Effector memory CD4-positive, alpha-beta T cell (primary cell): ENCODE measurements at places on chromosomes 13 and 19.

- DNase-seq, result no peak
- no peak overlapping the region for H3K27ac ChIP-seq
- no peaks in the 10 kb centered on the region for H3K27me3 ChIP-seq
- peaks cover 61% of the 10 kb centered on the region for H3K36me3 ChIP-seq
Observed at GRCh38 chr19:19354007-19354406, 33.4 kb downstream of the MAU2 start.

- no peaks in the 10 kb centered on the region for H3K36me3 ChIP-seq
- no peak overlapping the region for H3K27ac ChIP-seq
- no peaks in the 10 kb centered on the region for H3K27me3 ChIP-seq
- no peak for DNase-seq
Observed at GRCh38 chr13:30295116-30295515, 12.2 kb downstream of the KATNAL1 start.

DNA sequence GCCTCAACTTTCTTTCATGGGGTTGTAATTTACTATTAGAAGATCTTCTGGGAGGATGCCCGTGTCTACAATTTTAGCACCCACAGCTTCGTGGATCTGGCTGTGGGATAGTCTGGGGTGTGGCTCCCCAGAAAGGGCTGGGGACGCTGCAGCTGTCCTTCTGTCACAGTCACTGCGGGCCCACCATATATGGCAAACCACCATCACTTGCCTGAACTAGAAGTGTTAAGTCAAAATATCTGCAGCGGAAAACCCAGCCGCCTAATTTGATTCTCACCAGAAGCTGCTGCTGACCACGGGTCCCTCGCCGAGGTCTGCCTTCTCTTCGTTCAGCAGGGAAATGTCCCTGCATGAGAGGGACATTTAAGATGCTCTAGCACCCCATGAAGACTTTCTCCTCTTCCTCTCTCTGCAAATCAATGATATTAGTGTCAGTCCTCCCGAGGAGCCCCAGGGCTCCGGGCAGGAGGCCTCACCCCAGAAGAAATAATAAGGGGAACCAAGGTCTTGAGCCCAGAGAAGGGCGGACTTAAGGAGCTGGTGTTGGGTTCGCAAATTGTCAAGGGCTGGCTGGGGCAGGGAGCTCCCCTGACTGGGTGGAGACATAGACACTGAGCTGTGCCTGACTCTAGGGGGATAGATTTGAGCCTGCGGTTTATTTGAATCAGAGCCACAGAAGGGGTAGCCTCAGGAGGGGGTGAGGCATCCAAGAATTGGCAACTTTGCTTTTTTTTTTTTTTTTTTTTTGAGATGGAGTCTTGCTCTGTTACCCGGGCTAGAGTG is 3.0 kb upstream of the MATK start:
- peaks cover 8% of the 10 kb centered on the region for H3K4me1 ChIP-seq
- DNase-seq, result no peak
- no peaks in the 10 kb centered on the region for H3K27me3 ChIP-seq

DNA sequence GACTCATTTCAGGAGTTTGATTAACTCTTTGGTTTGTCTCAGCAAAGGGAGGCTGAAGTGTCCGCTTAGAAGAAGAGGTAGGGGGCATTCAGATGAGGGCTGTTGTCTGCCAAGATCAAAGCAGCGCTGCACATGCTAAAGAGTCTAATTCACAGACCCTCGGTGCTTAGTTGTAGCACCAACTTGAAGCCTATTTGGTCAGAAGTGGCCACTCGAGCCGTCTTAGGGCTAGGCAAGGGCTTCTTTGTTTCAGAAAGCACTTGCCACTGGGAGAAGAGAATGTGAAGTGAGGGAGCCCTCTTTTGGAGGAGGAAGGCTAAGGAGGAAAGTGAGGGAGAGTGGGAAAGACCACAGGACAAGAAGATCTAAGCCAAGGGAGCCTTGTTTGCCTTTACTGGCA is 313.4 kb upstream of the TMTC4 start:
- no peaks in the 10 kb centered on the region for H3K27me3 ChIP-seq
- H3K4me1 ChIP-seq, result no peaks in the 10 kb centered on the region
- no peaks in the 10 kb centered on the region for H3K36me3 ChIP-seq
- no peak overlapping the region for H3K4me3 ChIP-seq
- DNase-seq, result no peak
- no peak overlapping the region for H3K27ac ChIP-seq

- H3K4me1 ChIP-seq, result no peaks in the 10 kb centered on the region
- no peaks in the 10 kb centered on the region for H3K27me3 ChIP-seq
- no peak for DNase-seq
- H3K36me3 ChIP-seq, result no peaks in the 10 kb centered on the region
Observed at GRCh38 chr19:28631961-28632360, 581.0 kb downstream of the UQCRFS1 start.

GRCh38 chr13:34241332-34241731 is 423.4 kb downstream of the RFC3 start:
- no peaks in the 10 kb centered on the region for H3K27me3 ChIP-seq
- H3K27ac ChIP-seq, result no peak overlapping the region
- DNase-seq, result no peak
- no peak overlapping the region for H3K4me3 ChIP-seq

DNA sequence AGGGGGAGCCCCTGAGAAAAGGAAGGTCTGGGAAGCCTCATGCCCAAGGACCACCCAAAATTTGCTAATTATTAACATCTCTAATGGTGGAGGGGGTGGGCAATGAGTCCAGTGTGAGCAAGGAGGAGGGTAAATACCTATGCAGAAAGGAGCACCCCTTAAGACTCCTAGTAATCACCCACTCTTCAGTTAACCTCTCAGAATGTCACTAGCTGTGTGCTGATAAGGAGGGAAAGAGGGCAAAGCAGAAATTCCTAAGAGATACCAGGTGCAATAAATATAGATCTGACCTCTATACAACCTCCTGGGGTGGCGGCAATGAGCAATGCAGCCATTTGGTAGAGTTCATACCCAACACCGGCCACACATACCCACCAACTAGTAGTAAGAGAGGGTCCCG is 12.7 kb upstream of the DPY19L3 start:
- no peak overlapping the region for H3K27ac ChIP-seq
- no peak overlapping the region for H3K4me3 ChIP-seq
- DNase-seq, result no peak
- no peaks in the 10 kb centered on the region for H3K27me3 ChIP-seq
- H3K4me1 ChIP-seq, result no peaks in the 10 kb centered on the region

GRCh38 chr19:4970558-4971423 is 1.9 kb downstream of the KDM4B start:
- no peak overlapping the region for H3K27ac ChIP-seq
- no peak for DNase-seq
- H3K4me1 ChIP-seq, result peaks cover 22% of the 10 kb centered on the region
- no peaks in the 10 kb centered on the region for H3K27me3 ChIP-seq
- H3K36me3 ChIP-seq, result no peaks in the 10 kb centered on the region
